ENCODE measurements at places on chromosomes 16 and 17.
A peak's percentile ranks its signal among the peaks of the same experiment; 100 is the strongest.

DNA sequence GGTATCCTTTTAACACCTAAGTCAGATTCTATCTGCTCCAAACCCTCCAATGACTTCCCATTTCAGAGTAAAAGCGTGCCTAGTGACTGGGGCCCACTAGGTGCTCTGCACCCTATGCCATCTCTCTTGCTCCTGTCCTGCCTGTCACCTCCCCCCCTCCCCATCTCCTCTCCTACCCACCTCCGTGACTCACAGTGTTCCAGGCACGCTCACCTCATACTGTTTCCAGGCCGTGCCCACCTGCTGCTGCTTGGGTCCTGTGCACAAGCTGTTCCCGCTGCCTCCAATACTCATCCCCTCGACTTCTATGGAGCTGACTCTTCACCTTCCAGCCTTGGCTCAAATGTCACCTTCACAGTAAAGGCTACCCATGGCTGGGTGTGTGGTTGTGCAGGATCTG lies 21.7 kb downstream of the DNAH3 start:
- DNase-seq = no peak

GRCh38 chr17:58527949-58528348 lies 13.5 kb upstream of the MTMR4 start:
- peak; percentile 96 for DNase-seq

DNA sequence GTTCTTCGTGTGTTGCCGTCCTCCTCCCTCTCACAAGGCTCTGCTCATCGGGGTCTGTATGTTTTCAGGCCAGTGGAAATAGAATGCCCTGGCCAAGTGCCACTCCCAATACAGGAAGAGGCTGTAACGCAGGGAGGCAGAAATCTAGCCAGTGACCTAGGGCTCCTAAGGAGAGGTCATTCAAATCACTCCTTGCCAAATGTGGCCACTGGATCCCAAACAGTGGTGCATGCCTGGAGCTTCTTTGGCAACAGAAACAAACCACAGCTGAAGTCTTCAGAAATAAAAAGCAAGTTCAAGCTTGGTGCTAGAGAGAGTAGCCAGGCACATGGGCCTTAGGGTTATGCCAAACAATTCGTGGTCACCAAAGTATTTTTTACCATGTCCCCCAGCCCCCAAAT lies 66.1 kb downstream of the SMG6 start:
- no peak for DNase-seq

- no peak for DNase-seq
These were observed 33.1 kb downstream of the ARL4D start for GRCh38 chr17:43431714-43432523.

GRCh38 chr17:48729335-48730239 lies 1.0 kb upstream of the HOXB13 start:
- no peak for DNase-seq

DNA sequence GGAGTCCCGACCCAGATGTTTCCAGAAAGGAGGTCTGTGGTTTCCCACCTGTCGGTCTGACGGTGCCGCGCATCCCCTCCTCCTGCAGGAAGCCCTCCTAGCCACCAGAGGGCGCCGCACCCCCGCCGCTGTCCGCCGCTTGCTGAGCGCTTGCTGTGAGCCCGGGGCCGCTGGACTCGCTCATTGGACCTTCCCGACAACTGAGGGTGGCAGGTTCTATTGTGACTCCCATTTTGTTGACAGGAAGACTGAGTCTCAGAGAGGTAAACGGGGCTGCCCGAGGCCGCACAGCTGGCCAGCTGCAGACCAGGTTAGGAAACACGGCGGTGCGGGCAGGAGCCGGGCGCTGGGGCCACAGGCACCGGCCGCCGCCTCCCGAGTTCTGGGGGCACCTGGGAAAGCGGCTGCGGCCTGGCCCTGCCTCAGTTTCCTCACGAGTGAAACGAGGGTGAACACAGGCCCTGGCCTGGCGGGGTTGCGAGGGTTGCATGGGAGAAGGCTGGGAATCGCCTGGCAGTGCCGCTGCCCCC lies 191.1 kb upstream of the CIBAR2 start:
- no peak for DNase-seq

- no peak for DNase-seq
These were observed 16.9 kb downstream of the ERN1 start for GRCh38 chr17:64113006-64113405.

DNA sequence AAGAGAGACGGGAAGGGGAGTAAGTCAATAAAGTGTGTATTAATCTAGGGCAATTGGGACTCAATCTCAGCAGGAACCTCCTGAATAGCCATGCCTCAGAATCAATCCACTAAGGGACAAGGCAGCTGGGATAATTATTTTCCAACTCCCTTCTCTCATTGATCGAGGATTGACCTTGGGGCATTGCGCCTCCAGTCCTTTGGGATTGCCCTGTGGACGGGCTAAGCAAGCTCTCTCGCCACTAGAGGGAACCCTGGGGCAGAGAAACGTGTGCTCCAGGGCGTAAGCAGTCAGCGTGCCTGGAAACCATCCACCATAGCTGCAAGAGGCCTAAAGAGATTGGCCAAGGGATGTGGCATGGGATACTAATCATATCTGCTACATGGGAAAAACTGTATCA lies 53.9 kb upstream of the ERCC4 start:
- peak; percentile 37 for DNase-seq

GRCh38 chr16:72673118-72673517 lies 374.8 kb downstream of the ZFHX3 start:
- no peak for DNase-seq

- DNase-seq = no peak
These were observed 22.2 kb upstream of the ADCY7 start for GRCh38 chr16:50244140-50244503.

DNA sequence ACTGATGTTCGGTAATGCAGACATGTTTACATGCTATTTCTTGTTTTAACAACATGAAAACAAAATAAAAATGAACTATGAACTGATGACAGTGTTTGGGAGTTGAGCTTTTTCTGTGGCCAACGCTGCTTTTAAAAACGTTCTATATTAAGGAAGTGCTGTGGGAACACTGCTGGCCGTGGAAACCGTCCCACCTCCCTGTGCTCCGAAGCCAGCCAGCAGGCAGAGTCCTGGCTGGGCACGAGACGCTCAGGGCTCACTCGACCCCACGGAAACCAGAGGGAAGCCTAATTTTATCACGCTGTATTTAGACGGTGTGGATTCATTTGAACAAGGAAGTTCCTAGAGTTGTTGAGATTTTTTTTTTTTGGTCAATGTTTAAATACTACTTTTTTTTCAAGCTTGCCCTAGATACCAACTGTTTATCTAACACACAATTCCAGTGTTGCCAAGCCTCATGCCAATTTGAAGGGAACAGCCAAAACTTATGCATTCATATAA lies 25.8 kb downstream of the ADCY9 start:
- peak; percentile 31 for DNase-seq

DNA sequence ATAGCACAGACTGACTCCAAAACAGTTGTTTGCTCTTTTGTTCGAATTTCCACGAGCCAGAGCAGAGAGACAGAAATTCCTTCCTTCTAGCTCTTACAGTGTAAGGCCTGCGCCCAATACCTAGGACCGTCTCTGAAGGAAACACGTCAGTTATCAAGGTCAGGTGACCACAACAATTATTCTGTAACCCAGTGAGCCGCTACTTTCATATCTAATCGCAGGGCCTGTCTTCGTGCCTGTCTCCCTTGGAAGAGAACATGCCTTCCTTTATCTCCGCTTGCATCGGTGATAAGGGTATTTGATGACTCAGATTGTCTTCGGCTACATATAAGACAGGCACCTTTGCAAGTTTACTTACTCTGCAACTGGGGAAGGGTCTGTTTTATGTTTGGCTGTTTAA lies 288.0 kb downstream of the MAF start:
- no peak for DNase-seq

GRCh38 chr17:78795861-78796516 lies 13.9 kb upstream of the CYTH1 start:
- DNase-seq = no peak

DNA sequence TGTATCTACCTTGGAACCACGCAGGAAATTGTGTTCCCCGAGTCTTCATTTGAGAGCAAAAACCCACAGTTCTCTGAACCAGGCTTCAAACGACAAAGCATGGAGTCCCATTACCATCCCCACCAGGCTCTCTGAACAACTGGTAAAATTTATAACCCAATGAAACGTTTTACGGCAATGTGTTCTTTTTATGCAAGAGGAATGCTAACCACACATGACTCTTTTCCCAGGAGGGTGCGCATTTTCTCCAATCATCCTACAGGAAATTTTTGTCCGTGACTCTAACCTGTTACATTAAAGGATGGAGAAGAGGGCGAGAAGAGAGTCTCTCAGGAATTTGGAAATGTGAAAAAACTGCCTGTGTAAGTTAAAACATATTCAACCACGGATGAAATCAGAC lies 17.8 kb downstream of the STX8 start:
- no peak for DNase-seq

DNA sequence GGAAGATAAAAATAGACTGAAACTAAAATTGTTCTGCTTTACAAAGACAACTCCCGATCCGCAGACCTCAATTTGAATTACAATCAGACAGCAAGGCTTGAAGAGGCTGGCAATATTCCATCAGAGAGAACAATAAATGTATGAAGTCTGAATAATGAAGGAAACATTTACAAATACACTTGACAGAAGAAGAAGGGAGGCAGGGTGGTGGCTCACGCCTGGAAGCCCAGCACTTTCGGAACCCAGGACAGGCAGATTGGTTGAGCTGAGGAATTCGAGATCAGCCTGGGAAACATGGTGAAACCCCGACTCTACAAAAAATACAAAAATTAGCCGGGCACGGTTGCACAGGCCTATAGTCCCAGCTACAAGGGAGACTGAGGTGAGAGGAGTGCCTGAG lies 14.6 kb downstream of the ODF4 start:
- no peak for DNase-seq

Data from globus pallidus (tissue), 1 donor.